ENCODE measurements at places on chromosomes 6 and 20. TPM values are rescaled to one million over a fixed set of nuclear protein-coding genes. Genes with fewer than 3 reads are reported as not detected.

Gene LRP11
- 39.3 TPM for polyA plus RNA-seq

Gene CPNE5
- polyA plus RNA-seq = 88.4 TPM

Gene PHF1
- 128 TPM for polyA plus RNA-seq

Gene SNAP91
- 175 TPM for polyA plus RNA-seq

Gene RAMACL
- polyA plus RNA-seq = 0.18 TPM

Gene CCN5
- 0.50 TPM for polyA plus RNA-seq

Gene SNTA1
- polyA plus RNA-seq = 35.3 TPM

Gene APCDD1L
- polyA plus RNA-seq = 0.32 TPM

Gene IBTK
- 32.0 TPM for polyA plus RNA-seq
